ENCODE measurements at places on chromosomes 2 and 18. TPM values are rescaled to one million over a fixed set of nuclear protein-coding genes. Genes with fewer than 3 reads are reported as not detected.

- H3K4me3 ChIP-seq = no peak overlapping the region
- DNase-seq = no peak
- H3K27ac ChIP-seq = peak overlapping the region; percentile 75
Measured at GRCh38 chr2:152499331-152499816, 164.4 kb downstream of the FMNL2 start.

DNA sequence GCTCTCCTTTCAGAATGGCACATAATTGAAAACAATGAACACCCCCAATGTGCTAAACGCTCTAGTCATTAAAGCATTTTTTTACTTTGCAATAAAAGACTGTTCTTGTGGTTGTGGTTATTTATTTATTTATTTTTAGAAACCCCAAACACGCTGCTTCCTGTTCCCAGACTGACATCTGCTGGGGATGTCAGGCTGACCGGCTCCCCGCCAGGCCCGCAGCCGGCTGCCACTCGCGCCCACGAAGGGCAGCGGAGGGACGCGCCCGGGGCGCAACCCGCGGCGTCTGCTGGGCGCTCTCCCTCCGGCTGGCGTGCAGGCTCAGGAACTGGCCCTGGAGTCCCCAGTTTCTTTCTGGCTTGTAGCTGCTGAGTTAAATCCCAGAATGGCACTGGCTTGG is 83.1 kb upstream of the SP3 start:
- peaks cover 6% of the 10 kb centered on the region for H3K4me1 ChIP-seq
- no peak overlapping the region for H3K27ac ChIP-seq
- H3K36me3 ChIP-seq = no peaks in the 10 kb centered on the region
- no peak overlapping the region for H3K4me3 ChIP-seq

DNA sequence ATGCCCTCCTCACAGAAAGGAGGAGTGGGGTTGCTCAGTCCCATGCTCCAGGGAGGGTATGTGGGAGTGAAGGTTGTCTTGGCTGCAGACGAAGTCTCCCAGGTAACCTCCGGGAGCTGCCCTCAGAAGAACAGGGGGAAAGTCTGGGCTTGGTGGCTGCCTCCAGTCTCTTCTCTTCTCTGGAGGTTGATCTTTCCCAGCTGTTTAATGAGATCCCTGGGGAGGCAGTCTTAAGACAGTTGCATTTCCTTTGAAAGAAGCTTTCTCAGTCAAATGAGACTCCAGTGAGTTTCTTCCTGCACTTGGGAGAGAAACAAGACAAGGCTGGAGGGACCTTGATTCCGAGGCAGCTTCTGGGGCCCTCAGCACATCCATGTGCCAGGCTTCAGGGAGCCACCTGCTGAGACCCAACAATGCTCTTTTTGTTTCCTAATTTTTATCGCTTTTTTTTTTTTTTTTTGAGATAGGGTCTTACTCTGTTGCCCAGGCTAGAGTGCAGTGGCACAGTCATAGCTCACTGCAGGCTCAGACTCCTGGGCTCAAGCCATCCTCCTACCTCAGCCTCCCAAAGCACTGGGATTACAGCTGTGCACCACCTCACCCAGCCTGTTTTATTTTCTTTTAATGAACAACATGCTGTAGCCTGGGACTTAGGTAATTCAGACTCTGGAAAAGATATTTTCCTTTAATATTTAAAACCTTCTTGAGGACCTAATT is 71.7 kb upstream of the TPO start:
- peaks cover 12% of the 10 kb centered on the region for H3K4me1 ChIP-seq
- no peak for DNase-seq
- H3K27me3 ChIP-seq = no peaks in the 10 kb centered on the region
- no peak overlapping the region for H3K27ac ChIP-seq
- H3K4me3 ChIP-seq = no peak overlapping the region
- H3K36me3 ChIP-seq = no peaks in the 10 kb centered on the region

DNA sequence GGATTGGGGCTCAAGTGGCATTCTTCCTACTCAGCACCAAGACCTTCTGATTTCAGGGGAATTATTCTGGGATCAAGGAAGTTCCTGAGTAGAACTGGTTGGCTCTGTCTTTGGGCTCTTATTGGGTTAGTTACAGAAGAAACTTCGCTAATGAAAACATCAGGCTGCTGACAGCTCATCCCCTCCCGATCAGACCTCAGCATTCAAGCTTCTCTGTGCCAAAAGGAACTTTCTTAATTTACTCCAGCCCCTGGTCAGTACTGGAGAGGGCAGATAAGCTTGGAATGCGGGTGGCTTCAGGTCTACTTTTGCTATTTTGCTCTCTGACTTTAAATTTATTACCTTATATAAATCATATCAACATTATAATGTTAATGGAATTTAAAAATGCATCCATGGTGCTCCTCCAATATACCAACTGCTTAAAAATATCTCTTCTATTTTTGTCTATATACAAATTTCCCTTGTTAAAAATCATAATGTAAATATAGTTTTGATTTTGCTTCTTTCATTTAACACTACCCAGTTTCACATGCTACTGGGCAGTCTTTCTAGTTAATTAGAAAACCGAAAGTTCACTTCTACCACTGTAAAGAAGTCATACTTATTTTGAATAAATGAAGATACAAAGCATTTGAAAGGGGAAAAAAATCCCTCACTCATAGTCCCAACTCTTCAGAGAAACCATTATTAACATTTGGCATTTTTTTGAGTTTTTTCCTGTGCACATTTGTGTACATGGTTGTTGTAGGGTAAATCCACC is 34.4 kb downstream of the PCARE start:
- H3K27ac ChIP-seq = no peak overlapping the region
- no peak overlapping the region for H3K4me3 ChIP-seq
- H3K4me1 ChIP-seq = peaks cover 8% of the 10 kb centered on the region
- DNase-seq = no peak

DNA sequence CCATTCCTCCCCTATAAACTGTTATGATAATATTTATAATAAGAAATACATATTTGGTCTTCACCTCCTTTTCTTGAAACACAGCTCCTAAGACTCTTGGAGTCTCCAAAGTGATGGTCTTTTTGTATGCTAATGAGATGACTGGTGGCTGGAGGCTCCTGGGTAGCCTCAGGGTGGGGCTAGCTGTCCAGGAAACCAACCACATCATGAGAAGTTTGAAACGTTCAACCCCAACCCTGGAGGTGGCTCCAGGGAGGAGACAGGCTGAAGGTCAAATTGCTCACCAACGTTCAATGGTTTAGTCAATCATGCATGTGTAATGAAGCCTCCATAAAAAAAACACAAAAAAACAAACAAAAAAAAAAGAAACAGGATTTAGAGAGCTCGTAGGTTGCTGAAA is 298.7 kb upstream of the MGAT5 start:
- no peak for DNase-seq
- no peaks in the 10 kb centered on the region for H3K4me1 ChIP-seq
- no peak overlapping the region for H3K27ac ChIP-seq
- H3K4me3 ChIP-seq = no peak overlapping the region
- H3K27me3 ChIP-seq = no peaks in the 10 kb centered on the region

GRCh38 chr2:159211447-159212396 is 74.8 kb downstream of the WDSUB1 start:
- no peaks in the 10 kb centered on the region for H3K27me3 ChIP-seq
- H3K27ac ChIP-seq = peak overlapping the region; percentile 20
- peaks cover 3% of the 10 kb centered on the region for H3K36me3 ChIP-seq
- DNase-seq = peak; percentile 33

GRCh38 chr2:12173271-12173942 is 427.0 kb downstream of the LPIN1 start:
- no peak overlapping the region for H3K27ac ChIP-seq
- no peaks in the 10 kb centered on the region for H3K27me3 ChIP-seq
- H3K36me3 ChIP-seq = no peaks in the 10 kb centered on the region
- no peak for DNase-seq

DNA sequence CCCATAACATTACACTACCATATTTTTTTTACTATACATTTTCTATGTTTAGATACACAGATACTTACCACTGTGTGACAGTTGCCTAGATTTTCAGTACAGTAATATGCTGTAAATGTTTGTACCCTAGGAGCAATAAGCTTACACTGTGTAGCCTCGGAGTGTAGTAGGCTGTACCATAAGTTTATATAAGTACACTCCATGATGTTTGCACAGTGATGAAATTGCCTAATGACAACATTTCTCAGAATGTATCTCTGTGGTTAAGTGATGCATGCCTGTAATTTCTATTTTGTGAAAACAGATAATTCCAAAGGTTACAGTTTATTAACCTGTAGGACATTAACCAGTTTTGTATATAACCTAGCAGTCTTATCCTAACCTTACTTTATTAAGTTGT is 128.1 kb upstream of the RBMS1 start:
- H3K4me3 ChIP-seq = no peak overlapping the region
- H3K27ac ChIP-seq = no peak overlapping the region
- H3K36me3 ChIP-seq = no peaks in the 10 kb centered on the region
- no peaks in the 10 kb centered on the region for H3K4me1 ChIP-seq
- H3K27me3 ChIP-seq = no peaks in the 10 kb centered on the region

- H3K4me1 ChIP-seq = peaks cover 39% of the 10 kb centered on the region
- no peak for DNase-seq
- no peak overlapping the region for H3K27ac ChIP-seq
- H3K27me3 ChIP-seq = no peaks in the 10 kb centered on the region
- H3K4me3 ChIP-seq = no peak overlapping the region
Measured at GRCh38 chr2:26901326-26902183, 53.6 kb downstream of the DPYSL5 start.

DNA sequence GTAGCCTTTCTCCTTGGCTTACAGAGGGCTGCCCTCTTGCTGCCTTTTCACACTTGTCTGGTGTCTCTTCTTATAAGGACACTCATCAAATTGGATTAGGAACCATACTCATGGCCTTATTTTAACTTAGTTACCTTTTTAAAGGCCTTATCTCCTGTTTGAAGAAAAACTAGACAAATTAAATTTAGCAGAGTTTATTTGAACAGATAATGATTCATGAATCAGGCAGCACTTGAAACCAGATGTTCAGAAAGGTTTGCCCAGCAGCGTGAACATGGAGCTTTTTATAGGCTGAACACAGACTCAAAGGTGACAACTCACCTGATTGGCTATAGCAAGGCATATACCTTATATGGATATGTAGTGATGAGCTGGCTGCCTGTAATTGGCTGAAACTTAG is 238.0 kb downstream of the GULP1 start:
- H3K27ac ChIP-seq = no peak overlapping the region
- H3K36me3 ChIP-seq = no peaks in the 10 kb centered on the region
- H3K4me3 ChIP-seq = no peak overlapping the region

DNA sequence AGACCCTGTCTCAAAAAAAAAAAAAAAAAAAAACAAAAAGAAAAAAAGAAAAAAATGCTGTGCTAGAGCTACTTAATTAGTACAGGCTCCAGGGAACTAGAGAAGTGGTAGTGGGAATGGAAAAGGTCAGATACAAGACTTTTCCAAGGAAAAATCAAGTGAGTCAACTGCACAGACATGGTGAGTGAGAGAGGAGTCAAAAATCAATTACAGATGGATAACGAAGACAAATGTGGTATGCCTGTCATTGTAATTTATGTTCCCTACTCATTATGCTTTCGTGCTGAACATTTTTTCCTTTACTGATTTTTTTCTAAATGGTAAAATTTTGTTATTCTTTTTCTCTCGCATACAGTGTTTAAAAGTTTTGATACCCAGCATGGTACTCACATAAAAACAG is 111.5 kb downstream of the MDH1 start:
- no peaks in the 10 kb centered on the region for H3K36me3 ChIP-seq
- no peak overlapping the region for H3K27ac ChIP-seq
- no peak for DNase-seq
- H3K27me3 ChIP-seq = no peaks in the 10 kb centered on the region

- peaks cover 10% of the 10 kb centered on the region for H3K4me1 ChIP-seq
- H3K4me3 ChIP-seq = peak within 1 kb of the TSS; percentile 86
- peak; percentile 64 for DNase-seq
- peak within 1 kb of the TSS; percentile 91 for H3K27ac ChIP-seq
- no peaks in the 10 kb centered on the region for H3K27me3 ChIP-seq
- H3K36me3 ChIP-seq = no peaks in the 10 kb centered on the region
Measured at GRCh38 chr2:159285929-159286708, at the start of gene WDSUB1. Gene WDSUB1, minus strand, starts transcription at chr2:159286703. Its CDS starts 3,634 bp downstream, at chr2:159283069.

DNA sequence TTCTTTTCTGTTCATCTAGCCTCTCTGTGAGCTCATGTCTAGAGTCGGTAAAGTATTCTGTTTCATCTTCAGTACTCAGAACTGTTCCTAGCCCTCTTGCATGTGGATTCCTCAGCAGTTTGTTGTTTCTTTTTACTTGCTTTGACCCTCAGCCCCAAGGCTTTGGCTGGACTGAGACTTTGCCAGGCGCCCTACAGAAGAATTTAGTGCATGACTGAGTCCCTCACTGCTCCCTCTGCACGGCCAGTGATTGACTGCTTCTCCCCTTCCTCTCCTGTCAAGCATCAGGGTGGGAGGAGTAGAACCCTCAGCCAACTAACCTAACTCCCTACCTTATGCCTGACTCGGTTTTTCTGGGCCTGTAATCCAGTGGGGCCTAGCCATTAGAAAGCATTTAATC is 109.8 kb downstream of the ESCO1 start:
- no peak for DNase-seq
- H3K4me1 ChIP-seq = no peaks in the 10 kb centered on the region
- H3K27me3 ChIP-seq = no peaks in the 10 kb centered on the region
- H3K4me3 ChIP-seq = no peak overlapping the region
- no peak overlapping the region for H3K27ac ChIP-seq

GRCh38 chr18:63775166-63775730 is at the start of gene SERPINB7:
Gene SERPINB7, plus strand, starts transcription at chr18:63775418. Its CDS starts 6,955 bp downstream, at chr18:63782373.
- H3K36me3 ChIP-seq = no peaks in the 10 kb centered on the region
- H3K27me3 ChIP-seq = no peaks in the 10 kb centered on the region
- no peak for DNase-seq
- no peak within 1 kb of the TSS for H3K4me3 ChIP-seq
- H3K27ac ChIP-seq = no peak within 1 kb of the TSS

- no peaks in the 10 kb centered on the region for H3K36me3 ChIP-seq
- H3K27me3 ChIP-seq = no peaks in the 10 kb centered on the region
- no peak overlapping the region for H3K27ac ChIP-seq
- H3K4me1 ChIP-seq = no peaks in the 10 kb centered on the region
Measured at GRCh38 chr18:69747388-69747787, 200.3 kb downstream of the CD226 start.

GRCh38 chr2:223055836-223056235 is 3.8 kb downstream of the KCNE4 start:
- H3K27ac ChIP-seq = peak overlapping the region; percentile 83
- H3K4me1 ChIP-seq = peaks cover 49% of the 10 kb centered on the region
- no peaks in the 10 kb centered on the region for H3K27me3 ChIP-seq
- DNase-seq = no peak
- H3K36me3 ChIP-seq = no peaks in the 10 kb centered on the region

DNA sequence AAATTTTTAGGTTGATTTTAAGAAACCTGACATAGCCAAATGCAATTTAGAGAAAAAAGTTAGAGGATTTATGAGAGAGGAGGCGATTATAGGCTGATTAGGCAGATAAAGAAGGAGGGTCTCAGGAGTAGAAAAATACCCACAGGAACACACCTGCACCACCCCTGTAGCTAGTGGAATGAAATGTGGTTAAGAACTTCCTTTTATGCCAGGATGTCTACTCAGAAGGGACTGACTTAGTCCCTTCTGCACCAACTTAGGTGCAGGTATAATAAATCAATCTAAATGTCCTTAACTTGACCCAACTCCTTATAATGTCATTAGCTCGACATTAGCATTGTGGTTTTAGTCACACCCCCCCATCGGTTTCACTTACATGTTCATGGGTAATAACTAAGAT is 1274.5 kb upstream of the TMEFF2 start:
- no peak overlapping the region for H3K27ac ChIP-seq
- H3K4me3 ChIP-seq = no peak overlapping the region
- H3K27me3 ChIP-seq = no peaks in the 10 kb centered on the region
- no peaks in the 10 kb centered on the region for H3K4me1 ChIP-seq

The DNAJC5G gene
- total RNA-seq = 0.22 TPM

The DCDC2C gene
- total RNA-seq = 0.99 TPM

The EMILIN1 gene
- 46.2 TPM for total RNA-seq

The LYPD1 gene
- total RNA-seq = 50.9 TPM

The VWA3B gene
- total RNA-seq = 1.5 TPM

The SLC11A1 gene
- total RNA-seq = 5.0 TPM

The FKBP1B gene
- total RNA-seq = 72.4 TPM

The LYPD6 gene
- total RNA-seq = 31.0 TPM

The TEKT4 gene
- 0.69 TPM for total RNA-seq

The ABCG8 gene
- 1.1 TPM for total RNA-seq
